ENCODE measurements at places on chromosomes 6 and 20. TPM values are rescaled to one million over a fixed set of nuclear protein-coding genes. Genes with fewer than 3 reads are reported as not detected.

The UBE2V1 gene
- 69.1 TPM for total RNA-seq

- DNase-seq: no peak
Observed at GRCh38 chr20:38135651-38136420, 29.2 kb downstream of the TGM2 start.

The PLCB4 gene
- total RNA-seq: 36.4 TPM

DNA sequence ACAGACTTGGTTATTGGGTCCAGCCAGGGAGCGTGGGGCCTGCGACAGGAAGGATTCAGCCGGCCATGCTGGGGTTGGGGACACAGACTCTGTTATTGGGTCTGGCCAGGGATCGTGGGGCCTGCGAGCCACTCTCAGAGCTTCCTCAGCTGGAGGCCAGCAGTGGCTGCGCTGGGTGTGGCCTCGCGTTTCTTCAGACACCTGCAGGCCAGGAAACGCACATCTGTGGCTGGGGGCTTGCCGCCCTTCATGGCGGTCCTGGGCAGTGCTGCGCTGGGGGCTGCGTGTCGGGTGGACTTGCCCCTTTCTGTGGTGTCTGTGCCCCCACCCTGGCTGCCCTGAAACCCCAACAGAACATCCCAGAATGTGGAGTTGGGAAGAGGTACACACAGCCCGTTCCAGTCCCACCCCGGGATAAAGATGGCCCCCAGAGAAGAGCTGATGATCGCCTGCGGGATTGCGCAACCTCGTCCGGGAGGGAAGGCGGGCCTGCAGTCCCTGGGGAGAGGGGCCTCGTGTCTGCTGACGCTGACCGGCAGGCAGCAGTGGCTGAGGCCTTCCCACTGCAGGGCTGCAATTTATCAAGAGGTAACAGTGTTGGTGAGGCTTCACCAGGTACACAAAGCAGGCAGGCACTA lies 16.9 kb upstream of the MTG2 start:
- DNase-seq: no peak

The BHLHE23 gene
- total RNA-seq: not detected

DNA sequence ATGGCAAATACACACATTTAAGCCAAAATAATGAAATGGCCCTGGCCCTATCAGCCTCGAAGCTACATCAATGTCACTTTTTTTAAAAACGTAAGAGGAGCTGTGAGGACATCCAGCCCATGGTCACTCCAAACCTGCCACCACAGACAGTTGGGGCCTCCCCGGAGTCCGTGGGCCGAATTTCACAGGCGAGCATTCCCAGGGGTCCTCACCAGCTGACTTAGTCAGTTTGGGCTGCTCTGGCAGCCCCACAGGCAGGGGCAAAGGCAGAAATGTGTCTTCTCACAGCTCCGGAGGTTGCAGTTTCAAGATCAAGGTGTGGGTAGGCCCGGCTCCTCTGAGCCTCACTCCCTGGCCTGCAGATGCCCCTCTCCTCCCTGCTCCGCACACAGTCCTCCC lies 25.8 kb upstream of the CD93 start:
- no peak for DNase-seq

DNA sequence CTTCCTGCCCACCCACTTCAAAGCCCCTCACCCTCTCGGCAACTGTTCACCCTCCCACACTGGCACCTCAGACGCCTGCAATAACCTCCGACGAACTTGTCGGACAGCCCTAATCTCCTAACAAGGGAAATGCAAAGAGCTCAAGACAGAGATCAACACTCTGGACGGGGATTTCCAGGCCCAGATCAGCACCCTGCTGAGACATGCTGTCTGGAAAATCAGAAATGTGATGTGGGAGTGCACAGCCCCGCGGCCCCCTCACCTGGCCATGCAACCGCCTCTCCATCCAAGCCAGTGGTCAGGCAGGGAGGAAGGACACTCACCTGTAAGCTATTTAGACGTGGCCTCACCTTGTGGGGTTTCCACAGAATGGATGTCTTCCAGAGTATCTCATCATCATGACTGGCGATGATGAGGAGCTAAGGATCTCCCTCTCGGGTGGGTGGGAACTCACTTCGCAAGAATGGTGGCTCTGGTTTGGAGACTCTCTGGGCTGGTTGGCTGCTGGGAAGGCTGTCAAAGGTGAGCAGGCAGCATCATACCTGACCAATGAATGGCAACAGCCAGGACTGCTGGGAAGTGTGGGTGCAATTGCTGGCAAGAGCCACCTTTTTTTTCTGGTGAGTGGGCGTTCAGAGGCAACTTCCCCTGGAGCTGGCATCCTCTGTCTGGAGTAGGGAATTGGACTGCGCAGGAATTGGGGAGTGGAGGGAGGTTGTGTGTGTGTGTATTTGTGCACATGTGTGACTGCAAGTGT lies 28.1 kb upstream of the ADTRP start:
- no peak for DNase-seq

DNA sequence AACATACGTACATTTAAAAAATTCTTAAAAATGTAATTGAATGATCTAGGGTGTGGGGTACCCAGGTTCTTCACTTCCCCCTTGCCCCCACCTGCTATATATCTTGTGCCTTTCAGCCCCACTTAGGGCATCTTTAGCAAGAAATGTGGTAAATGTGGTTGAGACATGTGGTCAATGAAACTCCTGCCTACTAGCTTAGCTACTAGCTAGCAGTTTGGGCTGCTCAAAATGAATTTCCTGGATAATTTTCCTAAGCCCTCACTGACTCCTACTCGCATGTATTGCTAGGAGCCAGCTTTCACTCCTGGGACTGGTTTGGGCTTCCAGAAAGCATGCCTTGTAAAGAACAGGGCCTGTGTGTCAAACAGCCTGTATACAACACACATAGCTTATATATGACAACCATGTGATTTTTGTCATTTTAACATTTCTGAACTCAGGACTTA lies 257.3 kb downstream of the ATXN1 start:
- DNase-seq: no peak

GRCh38 chr20:361561-361960 lies 14.7 kb downstream of the NRSN2 start:
- no peak for DNase-seq

GRCh38 chr6:43855247-43855646 lies 85.2 kb downstream of the VEGFA start:
- DNase-seq: no peak

GRCh38 chr6:126039284-126039683 lies 52.9 kb downstream of the TRMT11 start:
- no peak for DNase-seq

DNA sequence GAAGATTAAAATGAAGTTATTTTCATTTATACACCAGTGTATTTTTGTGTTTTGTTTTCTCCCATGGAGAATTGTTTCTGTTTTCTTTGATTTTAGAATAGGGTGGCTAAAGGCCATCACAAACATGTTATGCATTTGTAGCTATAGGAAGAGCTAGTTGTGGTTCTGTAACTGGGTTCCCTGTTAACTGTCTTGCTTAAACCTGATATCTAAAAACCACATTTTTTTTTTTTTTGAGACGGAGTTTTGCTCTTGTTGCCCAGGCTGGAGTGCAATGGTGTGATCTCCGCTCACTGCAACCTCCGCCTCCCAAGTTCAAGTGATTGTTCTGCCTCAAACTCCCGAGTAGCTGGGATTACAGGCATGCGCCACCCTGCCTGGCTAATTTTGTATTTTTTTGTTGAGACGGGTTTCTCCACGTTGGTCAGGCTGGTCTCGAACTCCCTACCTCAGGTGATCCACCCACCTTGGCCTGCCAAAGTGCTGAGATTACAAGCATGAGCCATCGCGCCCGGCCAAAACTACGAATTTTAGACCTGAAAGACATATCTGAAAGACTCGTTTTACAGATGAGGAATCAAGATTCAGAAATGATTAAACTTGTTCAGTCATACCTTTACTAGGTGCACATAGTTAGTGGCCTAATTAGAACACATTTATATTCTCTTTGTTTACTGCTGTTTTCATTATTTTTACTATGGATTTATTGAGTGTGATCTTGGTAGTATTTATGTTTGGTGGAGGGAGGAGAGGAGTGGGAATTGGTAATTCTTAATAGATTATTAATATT lies 18.0 kb downstream of the SCAF8 start:
- DNase-seq: no peak

GRCh38 chr20:25077610-25078169 lies 4.3 kb downstream of the VSX1 start:
- peak; percentile 53 for DNase-seq

- no peak for DNase-seq
Observed at GRCh38 chr6:105391705-105392104, 11.2 kb downstream of the PREP start.

GRCh38 chr20:57783196-57783595 lies 73.4 kb upstream of the PMEPA1 start:
- DNase-seq: no peak

DNA sequence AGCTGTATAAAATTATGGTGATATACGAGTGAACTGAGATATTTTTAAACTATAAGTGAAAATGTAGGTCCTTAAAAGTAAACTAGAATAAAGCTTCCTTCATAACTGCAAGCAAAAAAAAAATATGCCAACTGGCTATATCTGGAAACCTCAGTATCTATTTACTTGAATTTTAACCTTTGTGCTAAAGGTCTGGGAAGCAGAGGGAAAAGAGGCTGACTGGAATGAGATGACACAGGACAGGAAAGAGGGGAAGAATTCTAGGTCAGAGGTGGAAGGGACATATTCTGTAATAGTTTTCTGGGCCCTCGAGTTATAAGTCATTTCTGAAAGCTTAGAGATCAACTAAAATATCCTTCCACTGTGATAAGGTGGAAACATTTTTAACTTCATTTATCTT lies 46.8 kb downstream of the AIG1 start:
- DNase-seq: no peak

The POLR1H gene
- total RNA-seq: 13.1 TPM

GRCh38 chr20:15805154-15805553 lies 768.1 kb downstream of the KIF16B start:
- no peak for DNase-seq

The RAMACL gene
- 3.5 TPM for total RNA-seq

The GSTA3 gene
- not detected for total RNA-seq

DNA sequence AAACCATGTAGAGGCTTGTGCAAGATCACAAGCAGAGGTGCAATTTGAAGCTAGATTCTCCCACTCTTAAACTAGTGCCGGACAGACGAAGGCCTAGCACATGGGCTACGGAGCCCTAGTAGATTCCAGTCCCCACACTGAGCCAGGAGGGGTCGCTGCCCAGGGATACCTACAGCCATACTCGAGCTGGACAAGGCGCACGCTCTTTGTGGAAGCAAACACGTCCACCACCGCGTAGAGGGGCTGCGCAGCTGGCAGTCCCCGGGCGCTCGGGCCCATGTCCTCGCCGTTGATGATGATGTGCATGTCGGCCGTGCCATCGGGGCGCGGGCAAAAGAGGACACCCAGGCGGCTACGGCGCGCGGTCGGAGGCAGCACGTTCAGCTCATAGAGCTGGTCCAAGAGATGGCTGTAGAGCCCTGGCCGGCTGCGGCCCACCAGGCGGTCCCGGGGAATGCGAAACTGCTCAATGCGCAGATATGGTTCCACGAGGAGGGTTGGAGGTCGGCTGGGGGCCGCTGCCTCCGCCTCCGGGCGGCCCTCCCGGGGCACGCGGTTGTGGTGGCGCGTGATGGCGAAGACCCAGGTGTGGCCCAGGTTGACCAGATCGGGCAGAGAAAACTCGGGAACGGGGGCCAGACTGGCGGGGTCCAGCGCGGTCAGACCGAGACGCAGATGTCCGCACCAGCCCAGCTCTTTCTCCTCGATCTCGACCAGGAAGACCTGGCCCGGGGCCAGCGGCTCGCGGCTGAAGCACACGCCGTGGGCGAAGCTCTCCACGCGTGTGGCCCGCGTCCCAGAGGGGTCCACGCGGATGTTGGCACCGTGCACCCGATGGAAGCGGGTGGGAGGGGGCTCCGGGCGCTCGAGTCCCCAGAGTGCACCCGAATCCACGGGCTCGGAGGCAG lies 677 bp downstream of the NEURL2 start:
- peak; percentile 77 for DNase-seq

The LINC00237 gene
- total RNA-seq: 0.45 TPM

GRCh38 chr6:131523988-131524673 lies 48.9 kb upstream of the ARG1 start:
- no peak for DNase-seq

GRCh38 chr20:11103866-11104265 lies 430.1 kb upstream of the JAG1 start:
- DNase-seq: no peak

- no peak for DNase-seq
Observed at GRCh38 chr6:94349227-94349626, 929.9 kb upstream of the EPHA7 start.

The CGA gene
- total RNA-seq: 0.82 TPM

GRCh38 chr20:41179961-41180360 lies 42.6 kb downstream of the PLCG1 start:
- DNase-seq: peak; percentile 48

All from cerebellum (tissue), 4 donors.